Activated CD4-positive, alpha-beta memory T cell treated with anti-CD3 and anti-CD28 coated beads, Interleukin-2, amount 10 ng/mL, durations not matched to agents 7 days and 5 days (primary cell): ENCODE measurements at places on chromosomes 3 and 15. TPM values are rescaled to one million over a fixed set of nuclear protein-coding genes. Genes with fewer than 3 reads are reported as not detected.

The SENP2 gene
- 32.8 TPM for total RNA-seq

GRCh38 chr3:65905771-65906170, 132.9 kb downstream of the MAGI1 start:
- DNase-seq, result no peak
- H3K27ac ChIP-seq, result no peak overlapping the region
- H3K27me3 ChIP-seq, result no peaks in the 10 kb centered on the region
- H3K4me1 ChIP-seq, result no peaks in the 10 kb centered on the region
- no peak overlapping the region for H3K4me3 ChIP-seq

DNA sequence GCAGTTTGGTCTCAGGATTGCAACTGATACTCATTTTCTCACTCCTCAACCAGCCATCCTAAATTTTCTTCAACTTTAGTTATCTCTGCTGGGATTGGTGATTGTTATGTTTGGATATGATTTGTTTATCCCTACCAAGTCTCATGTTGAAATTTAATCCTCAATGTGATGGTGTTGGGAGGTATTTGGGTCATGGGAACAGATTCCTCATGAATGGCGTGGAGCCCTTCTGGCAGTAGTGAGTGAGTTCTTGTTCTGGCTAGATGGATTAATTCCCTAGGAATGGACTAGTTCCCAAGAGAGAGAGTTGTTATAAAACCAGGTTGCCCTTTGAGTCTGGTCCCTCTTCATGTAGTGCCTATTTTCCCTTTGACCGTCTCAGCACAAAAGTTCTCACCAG, 399.9 kb downstream of the SQOR start:
- DNase-seq, result no peak
- no peaks in the 10 kb centered on the region for H3K4me1 ChIP-seq
- no peaks in the 10 kb centered on the region for H3K27me3 ChIP-seq
- H3K36me3 ChIP-seq, result no peaks in the 10 kb centered on the region
- H3K27ac ChIP-seq, result no peak overlapping the region
- no peak overlapping the region for H3K4me3 ChIP-seq

GRCh38 chr3:192303235-192303634, 424.1 kb downstream of the FGF12 start:
- no peaks in the 10 kb centered on the region for H3K36me3 ChIP-seq
- no peaks in the 10 kb centered on the region for H3K27me3 ChIP-seq
- DNase-seq, result no peak
- H3K27ac ChIP-seq, result no peak overlapping the region

GRCh38 chr3:157793745-157794144, 290.5 kb upstream of the VEPH1 start:
- H3K27ac ChIP-seq, result no peak overlapping the region
- DNase-seq, result no peak
- H3K36me3 ChIP-seq, result no peaks in the 10 kb centered on the region
- H3K27me3 ChIP-seq, result no peaks in the 10 kb centered on the region
- no peak overlapping the region for H3K4me3 ChIP-seq

The APOD gene
- not detected for total RNA-seq
